ENCODE measurements at places on chromosomes 3 and 15. TPM values are rescaled to one million over a fixed set of nuclear protein-coding genes. Genes with fewer than 3 reads are reported as not detected.

GRCh38 chr15:67319961-67320360 is 65.4 kb downstream of the IQCH start:
- no peak for DNase-seq

DNA sequence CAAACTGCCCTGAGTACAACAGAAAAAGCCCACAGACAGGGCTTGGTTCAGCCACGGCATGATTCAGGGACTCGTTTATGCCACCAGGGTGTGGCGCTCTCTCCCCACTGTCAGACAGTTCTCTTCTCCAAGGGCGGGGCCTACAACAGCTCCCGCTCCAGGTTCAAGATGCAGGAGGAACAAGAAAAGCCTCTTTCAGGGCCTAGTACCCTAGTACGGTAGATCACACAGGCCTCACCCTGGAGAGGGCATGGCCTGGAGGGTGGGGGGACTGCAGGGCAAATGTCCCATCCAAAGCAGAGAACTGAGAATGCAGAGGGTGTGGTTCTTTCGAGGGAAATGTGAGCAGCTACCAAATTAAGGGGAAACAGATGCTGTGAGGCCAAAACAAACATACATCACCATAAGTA is 12.0 kb downstream of the MESD start:
- DNase-seq: no peak

CSPG5 gene
- 0.35 TPM for total RNA-seq

IMPG2 gene
- 0.14 TPM for total RNA-seq

DNA sequence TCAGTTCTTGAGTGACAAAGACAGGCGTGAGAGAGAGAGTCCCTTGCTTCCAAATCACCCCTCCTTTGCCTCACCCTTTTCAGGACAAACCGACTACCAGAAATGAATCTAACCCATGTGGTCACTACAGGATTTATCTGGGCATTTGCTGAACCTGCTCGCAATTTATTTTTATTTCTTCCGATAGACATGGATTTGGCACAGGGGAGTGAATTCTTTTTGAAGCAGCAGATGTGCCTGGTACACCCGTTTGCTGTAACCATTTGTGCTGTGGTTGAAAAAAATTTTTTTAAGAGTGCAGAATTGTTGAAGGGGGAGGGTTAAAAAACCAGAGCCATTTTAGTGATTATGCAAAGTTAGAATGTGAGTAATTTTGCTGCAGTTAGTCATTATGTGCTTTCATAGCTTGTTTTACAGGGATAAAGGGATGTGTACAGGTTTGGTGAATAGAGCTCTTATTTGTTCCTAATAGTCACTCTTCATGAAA is 442.0 kb downstream of the LPP start:
- no peak for DNase-seq

DNA sequence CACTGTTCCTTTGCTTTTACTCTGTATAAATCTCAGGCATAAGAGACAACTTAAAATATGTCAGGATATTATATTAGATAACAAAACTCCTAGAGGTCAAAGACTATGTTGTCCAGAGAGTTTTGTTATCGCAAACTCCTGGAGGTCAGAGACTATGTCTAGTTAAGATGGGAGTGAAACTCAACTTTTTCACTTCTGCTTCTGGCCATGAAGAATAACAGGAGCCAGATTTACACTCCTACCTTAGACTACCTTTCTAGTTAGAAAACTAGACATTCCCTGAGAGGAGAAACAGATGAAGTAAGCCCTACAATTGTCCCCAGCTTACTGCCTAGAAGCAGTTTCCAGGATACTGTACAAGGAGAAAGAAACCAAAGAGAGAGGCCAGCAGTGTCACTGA is 255.4 kb upstream of the UBE2E1 start:
- no peak for DNase-seq

CADPS gene
- 10.4 TPM for total RNA-seq

SRGAP3 gene
- total RNA-seq: 6.1 TPM

DNA sequence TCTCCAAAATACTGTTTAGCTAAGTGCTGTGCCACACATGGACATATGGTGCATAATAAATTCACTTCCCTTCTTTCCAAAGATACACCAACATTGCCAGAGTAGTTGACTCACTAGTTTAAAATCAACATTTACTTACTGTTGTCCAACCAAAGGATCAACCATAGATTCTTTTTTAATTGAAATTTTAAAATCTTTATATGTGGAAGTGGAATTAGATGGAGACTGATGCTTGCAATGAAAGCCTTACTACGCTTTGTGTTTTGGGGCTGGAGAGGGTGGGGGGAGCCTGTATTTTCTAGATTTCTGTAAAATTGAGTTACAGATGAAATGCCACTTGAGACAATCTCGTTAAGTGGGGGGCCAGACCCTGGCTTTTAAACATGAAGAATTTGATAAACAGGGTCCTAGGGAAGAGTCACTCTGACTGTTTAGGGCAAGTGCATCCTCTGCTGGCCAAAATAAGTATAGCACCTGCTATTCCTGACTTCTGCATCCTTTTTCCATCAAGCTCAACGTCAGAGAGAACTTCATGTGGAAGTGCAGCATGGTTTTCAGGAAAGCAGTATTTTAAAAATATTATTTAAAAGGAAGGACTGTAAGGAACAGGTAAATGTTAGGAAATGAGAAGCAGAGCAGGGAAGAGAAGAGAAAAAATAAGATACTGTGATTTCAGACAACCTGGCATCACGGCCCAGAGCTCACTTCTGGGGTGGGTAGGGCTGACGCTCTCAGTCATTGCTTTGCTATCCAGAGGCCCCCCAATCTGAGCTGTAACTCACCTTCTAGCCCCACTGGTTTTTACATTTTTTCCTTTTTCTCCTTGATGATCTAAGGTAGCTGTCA is 76.7 kb downstream of the BOC start:
- no peak for DNase-seq
